Gastrocnemius medialis (tissue), 4 donors: ENCODE measurements at places on chromosomes 6 and 20.

DNA sequence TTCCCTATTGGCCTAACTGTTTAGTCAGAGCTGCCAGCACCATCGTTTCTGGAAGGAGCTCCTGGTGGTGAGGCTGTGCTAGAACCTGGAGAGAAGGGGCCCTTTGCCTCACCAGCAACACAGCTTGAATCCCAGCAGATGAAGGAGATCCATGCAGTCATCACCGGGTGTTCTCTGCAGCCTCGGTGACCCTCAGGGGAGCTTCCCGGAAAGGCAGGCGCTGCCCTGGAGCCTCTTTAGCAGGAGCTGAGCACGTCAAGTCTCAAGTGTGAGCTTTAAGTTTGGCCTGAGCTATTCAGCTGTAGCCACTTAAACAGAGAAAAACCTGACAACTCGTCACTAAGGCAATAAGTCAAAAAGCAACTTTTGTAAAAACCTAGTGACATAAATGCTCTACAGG is 181.2 kb upstream of the FOXQ1 start:
- no peak for DNase-seq

DNA sequence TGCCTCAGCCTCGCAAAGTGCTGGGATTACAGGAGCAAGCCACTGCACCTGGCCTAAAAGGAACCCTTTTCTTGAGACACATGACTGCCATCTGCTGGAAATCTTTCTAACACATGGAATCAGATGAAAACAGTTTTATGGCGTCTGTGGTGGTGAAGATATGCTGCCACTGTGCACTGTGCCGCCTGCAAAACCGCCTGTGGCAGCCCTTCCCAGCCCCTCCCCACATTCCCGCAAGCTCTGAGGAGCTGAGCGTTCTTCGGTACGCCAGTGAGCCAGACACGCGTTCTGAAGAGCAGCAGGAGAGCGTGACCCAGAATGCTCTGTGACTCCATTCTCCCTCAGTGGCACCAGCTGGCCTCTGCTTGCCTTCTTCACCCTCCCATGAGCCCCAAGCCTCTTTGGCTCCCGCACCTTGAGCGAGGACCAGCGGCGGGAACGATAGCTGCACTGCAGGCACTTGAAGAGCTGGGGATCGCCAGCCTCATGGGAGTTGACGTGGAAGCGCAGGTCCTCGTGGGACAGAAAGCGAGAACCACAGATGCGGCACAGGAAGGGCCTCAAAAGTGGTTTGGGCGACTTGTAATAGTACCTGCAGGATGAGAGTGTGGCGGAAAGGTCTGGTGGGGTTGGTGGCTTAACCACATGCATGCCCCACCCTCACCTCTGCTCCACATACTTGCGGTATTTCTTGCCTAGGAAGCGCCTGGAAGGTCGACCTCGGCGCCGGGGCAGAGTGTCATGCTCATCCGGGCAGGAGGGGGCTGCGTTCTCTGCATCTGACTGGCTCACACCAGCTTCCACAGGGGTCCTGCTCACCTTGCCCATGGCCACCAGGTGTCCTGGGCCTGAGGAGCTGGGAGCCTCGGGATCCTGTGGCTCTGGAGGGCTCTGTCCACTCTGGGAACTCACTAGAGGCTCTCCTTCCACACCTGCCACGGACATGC is 8.7 kb downstream of the ZNF335 start:
- DNase-seq: peak; percentile 18

DNA sequence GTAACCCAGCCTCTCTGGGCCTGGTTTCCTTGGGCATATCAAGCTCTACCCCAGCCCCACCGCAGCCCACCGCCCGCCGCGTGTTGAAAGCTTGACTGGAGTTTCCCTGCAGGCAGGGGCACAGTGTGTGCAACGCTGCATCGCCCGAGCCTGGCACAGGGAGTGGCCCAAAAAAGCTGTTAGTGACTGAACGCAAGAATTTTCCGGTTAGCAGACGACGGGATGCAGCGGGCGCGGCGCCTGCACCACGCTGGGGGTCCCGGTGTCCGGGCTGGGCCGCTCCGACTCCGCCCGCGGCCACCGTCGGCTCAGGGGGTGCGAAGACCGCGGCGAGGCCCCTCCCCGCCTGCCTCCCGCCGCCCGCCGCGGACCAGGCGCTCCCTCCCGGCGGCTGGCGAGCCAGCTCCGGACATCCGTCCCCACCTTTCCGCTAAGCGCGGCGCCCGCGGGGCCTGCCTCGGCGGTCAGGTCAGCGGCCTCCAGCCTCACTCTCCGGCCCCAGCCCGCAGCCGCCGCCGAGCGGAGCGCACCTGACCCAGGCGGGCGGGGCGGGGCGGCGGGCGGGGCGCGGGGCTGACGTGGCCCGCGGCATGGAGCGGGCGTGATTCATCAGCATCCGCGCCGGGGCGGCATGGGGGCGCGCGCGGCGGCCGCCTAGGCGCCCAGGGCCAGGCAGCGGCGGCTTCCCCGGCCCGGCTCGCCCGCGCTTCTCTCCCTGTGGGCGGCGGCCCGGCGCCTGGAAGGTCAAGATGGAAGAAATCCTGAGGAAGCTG is at the start of gene ARFGEF3:
ARFGEF3 (plus strand) TSS at position 602 of the 773 bp plus-strand sequence; CDS start at position 750, 148 bp downstream.
- no peak for DNase-seq

DNA sequence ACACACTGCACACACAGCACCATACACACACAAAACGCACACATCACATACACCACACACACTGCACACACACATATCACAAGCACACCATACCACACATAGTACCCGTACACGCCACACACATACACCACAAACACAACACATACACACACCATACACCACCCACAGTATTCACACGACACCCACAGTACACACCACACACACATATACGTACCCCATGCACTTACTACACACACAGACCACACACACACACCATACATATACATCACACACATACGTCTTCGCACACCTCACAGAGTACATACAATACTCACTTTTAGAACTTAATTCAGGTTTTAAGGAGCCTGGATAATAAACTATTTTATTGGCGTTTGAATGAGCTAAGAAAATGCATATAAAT is 1805.3 kb upstream of the DEFB115 start:
- no peak for DNase-seq

- DNase-seq: no peak
Measured at GRCh38 chr6:71544028-71544427, 255.4 kb downstream of the OGFRL1 start.

DNA sequence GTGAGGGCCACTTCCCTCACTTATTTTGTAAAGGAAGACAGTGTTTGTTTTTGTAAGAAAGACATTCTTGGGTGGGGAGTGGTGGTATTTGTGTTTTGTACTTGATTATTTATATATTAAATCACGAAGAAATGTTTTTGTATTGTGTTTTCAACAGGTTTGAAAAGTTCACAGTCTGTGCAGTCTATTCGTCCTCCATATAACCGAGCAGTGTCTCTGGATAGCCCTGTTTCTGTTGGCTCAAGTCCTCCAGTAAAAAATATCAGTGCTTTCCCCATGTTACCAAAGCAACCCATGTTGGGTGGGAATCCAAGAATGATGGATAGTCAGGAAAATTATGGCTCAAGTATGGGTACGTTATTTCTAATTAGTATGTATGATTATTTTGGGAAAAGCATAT is 137.2 kb downstream of the NCOA3 start:
- DNase-seq: no peak

- no peak for DNase-seq
Measured at GRCh38 chr6:70537266-70537665, 29.5 kb upstream of the SDHAF4 start.

DNA sequence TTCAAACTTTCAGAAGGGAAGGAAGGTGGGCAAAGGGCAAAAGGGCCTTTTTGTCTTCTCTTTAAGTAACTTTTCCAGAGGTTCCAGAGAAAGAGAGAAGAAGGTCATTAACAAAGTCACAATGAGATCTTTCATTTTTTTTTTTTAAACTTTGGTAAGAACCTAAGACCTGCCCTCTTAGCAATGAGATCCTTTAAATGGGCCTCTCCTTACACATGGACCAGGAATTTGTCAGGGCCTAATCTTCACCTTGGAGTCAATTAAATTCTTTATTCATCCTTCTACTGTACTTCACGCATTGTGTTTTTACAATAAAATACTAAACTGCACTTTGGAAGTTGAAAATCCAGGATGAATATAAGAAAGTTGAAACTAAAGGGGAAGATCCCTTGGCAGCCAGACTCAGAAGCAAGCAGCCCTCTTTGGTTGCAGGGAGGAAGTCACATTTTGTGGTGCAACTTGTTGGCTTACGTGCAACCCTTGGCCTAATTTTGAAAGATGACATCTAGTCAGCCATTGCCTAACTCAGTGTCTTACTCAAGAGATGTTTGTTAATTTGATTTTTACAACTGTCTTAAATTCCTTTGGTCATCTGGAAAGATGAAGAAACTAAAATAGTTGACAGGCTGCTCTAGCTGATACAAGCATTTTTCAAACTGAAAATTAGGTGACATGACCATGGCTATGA is 11.9 kb upstream of the TMEM170B start:
- peak; percentile 72 for DNase-seq

GRCh38 chr6:55569638-55570037 is 9.4 kb downstream of the HMGCLL1 start:
- no peak for DNase-seq

DNA sequence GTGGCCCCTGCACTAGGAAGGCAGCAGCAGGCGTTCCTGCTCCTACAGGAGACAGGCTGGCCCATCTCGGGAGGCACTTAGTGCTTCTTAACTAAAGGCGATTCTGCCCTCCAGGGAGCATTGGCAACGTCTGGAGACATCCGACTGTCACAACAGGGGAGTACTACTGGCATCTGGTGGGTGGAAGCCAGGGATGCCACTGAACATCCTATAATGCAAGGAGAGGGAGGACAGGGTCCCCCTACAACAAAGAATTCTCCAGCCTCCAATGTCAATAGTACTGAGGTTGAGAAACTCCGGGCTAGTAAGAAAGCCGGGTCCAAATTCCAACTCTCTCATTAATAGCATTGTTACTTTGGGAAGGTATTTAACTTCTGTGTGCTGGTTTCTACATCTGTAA is 119.4 kb upstream of the ARMC2 start:
- no peak for DNase-seq

DNA sequence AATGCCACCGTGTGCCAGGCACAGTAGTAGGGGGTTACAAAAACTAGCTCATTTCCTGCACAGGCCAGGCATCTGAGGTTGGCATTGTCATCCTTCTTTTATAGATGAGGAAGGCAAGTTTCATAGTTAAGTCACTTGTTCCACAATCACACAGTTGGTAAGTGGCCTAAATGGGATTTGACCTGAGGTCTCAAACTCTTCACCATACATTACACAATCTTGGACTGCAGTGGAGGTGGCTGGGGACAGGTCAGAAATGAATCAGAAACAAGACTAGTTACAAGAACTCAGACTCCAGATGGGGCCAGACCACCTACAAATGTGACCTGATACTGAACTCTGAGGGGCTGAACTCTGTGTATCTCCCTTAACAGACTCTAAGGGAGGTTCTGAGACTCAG is 49.4 kb downstream of the TRMT6 start:
- no peak for DNase-seq

DNA sequence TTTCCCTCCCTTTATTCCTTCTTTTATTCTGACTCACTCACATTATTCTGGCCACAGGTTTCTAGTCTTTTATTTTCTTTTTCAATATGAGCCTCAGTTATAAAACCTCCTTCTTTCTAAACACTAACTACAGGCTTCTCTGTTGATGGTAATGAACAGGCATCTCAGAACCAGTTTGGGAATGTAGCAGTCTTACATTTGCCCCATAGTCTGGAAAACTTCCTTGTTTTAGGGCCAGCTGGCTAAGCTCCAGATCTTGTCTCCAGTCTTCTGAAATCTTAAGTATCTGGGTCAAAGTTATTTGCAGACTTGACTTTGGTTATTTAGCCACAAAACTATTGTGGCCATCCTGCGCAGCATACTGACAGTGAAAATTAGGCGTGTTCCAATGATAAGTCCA is 97.0 kb upstream of the MAN1A1 start:
- peak; percentile 51 for DNase-seq

DNA sequence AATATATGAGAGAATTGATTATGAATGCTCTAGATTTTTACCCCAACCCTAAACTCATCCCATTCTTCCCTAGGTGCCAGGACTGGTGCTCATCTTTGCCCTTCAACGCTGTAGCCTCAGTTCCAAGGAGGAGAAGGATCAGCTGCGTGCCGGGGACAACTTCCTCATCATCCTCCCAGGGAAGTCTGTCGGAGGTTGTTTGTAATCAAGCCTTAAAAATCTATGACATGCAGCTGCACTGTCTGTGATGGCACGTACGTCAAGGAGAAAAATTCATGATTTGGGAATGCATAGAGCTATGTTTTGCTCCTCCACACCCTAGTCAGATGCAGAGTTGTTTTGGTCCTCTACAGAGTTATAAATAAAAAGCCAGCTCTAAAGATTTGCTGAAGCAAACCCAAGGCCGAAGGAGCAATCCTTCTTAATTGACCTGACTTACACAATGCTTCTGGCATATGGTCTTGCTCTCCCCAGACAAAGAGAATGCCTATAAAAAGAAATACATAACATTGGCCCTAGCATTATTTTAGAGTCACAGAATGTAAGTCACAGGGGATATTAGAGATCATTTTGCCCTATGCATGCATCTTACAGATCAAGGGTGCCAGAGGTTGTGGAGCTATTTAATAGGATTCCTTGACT is 244.2 kb downstream of the HIVEP2 start:
- no peak for DNase-seq

- no peak for DNase-seq
Measured at GRCh38 chr20:44979090-44979621, 12.8 kb downstream of the STK4 start.

DNA sequence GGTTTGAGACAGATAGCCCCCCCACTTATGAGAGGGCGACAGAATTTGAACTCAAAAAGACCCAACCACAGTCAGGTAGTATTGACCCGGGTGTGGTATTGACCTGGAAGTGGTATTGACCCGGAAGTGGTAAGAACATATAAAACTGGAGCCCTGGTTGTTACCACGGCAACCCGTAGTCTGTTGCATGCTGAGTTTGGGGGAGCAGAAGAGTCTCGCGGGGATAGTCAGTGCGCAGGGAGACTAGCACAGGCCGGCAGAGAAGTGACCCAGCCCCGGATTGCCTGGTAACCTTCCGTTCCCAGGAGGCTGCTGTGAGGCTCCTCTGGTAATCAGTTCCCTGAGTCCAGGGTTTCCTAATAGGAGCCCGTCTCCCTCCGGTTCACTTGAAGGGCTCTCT is 96.2 kb downstream of the SNX5 start:
- DNase-seq: no peak

DNA sequence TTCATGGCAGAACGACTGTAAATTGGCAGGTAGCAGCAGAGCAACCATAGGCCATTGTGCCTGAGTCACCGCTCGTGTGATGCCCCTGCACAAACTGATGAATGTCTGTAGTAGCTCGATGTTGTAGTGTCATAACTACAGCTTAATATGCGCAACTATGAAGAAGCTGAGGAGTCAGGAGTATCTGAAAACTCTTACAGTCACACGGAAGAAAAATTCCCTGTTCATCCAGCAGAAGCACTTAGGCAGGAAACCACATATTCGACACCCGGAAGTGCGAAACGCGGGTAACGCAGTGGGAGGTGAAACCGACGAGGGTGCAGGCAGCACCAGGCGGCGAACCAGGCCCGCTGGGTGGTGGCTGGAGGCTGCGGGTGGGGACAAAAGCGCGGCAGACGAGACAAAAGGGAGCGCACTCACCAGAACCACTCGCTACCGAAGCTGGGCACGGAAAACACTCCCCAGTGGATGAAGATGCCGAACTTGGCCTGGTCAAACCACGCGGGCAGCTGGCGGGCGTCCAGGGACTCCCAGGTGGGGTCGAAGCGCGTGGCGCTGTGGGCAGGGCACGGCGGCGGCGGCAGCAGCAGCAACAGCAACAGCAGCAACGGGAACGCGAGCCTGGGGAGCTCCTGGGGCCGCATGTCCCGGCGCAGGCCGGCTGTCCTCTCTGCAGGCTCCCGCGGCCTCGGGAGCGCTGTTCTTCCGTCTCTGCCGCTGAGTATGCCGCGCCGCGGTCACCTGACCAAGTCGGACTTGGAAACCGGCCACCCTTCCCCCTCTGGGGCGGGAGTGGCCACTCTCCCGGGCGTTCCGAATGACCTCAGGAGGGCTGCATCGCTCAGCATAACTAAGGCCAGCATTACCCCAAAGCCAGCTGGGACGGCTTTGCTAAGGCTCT is at the start of gene FUCA2:
FUCA2 (minus strand) TSS at position 730 of the 901 bp plus-strand sequence; CDS start at position 644, 86 bp downstream.
- DNase-seq: peak; percentile 76
